ENCODE measurements at places on chromosomes 16 and 17.

- DNase-seq: no peak
Measured at GRCh38 chr16:78506367-78507193, 407.1 kb downstream of the WWOX start.

DNA sequence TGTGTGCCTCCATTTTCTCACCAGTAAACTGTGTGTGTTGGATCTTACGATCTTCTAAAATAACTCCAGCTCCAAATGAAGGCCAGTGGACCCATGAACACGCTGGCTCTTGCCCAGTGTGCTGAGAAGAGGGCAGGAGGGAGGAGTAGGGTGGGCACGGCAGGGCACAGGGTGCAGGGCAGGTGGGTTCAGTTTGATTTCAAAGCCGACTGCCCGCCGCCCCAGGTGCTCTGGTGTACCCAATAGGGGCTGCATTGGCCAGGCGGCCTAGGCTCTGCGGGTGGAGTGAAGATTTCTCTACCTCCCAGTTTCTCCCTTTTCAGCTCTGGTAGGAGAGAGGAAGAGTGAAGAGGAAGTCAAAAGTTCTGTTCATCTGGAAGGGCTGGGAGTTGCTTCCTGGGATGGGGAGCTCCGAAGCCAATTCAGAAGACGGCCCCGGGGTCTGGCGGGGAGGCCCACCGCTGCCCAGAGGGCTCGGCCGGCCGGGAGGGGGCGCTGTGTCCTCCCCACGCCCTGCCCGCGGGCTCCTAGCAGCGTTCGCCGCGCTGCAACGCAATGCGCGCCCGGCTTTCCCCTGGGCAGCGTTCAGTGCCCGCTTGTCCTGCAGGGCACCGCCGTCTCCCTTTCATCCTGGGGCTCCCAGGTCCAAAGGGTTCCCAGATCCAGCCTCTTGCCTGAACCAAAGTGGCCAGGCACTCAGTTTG lies 1.1 kb upstream of the CRHR1 start:
- peak; percentile 39 for DNase-seq

- DNase-seq: no peak
Measured at GRCh38 chr17:4161192-4161966, 18.4 kb downstream of the CYB5D2 start.

DNA sequence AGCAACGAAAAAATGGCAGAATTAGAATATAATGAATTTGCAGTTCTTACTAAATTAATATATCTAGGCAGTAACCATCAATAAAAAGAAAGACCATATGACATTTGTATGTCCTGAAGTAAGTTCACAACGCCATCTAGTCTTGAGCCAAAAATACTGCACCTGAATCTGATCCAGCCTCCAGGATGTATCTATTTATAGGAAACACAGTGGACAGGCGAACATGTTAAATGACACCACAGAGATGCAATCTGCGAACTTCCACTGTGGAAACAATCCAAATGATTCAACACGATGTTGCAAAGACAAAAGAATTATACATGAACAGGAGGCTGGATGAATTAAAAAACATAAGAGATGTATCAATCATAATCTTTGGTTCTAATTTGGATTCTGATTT lies 197.6 kb downstream of the CDH13 start:
- no peak for DNase-seq

DNA sequence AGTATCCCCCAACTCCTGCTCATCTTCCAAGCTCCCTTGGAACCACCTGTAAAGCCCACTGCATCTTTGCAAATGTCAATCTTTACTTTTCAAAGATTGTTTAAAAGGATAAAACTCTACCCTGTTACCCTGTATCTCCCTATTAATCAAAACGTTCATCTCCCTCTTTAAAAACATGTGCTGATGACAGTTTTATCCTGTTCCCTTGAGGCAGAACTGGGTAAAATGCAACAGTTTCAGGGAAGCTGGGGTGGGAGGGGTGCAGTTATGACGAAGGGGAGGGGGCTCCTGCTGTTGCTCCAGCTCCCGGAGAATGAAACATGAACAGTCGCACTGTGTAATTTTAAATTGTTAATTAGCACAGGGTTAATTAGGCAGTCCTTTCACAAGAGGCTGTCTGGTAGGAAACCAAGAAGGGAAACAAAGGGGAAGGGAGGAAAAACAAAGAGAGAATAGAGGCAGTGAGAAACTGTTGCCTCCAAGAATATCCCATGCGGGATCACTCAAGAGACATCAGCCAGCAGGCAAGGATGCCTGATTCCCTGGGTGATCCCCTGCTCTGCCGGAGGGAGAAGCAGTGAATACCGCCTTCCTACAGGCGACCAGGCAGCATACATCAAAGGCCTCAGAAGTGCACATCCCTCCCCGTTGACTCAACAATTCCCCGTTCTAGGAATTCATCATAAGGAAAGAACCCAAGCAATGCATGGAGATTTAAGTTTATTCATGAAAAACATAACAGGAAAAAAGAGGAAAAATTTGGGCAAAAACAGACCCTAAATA lies 84.2 kb downstream of the ZFHX3 start:
- DNase-seq: no peak

GRCh38 chr17:35668802-35669201 lies 62.6 kb upstream of the RASL10B start:
- DNase-seq: no peak

DNA sequence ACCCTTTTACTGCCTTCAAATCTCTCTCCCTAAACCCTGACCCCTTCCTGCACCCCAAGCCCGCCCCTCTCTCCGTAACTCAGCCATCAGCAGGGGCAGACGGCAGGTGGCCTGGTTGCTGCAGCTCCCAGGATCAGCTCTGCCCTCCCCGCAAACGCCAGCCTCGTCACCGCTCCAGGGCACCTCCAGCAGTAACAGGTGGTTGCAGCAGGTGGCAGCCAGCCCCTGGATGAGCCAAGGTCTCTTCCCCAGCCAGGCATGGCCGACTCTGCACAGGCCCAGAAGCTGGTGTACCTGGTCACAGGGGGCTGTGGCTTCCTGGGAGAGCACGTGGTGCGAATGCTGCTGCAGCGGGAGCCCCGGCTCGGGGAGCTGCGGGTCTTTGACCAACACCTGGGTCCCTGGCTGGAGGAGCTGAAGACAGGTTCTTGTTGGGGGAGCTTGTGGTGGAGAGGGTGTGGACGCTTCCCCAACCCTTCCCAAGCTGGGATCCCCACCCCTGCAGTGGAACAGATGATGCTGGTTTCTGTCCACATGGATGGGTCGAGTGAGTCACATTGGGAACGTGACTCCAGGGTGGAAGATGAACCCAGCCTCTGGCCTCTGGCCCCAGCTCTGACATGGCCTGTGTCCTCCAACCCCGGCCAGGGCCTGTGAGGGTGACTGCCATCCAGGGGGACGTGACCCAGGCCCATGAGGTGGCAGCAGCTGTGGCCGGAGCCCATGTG lies 558 bp downstream of the HSD3B7 start:
- DNase-seq: no peak

- DNase-seq: peak; percentile 18
Measured at GRCh38 chr16:56603589-56603988, 4.8 kb upstream of the MT2A start.

- peak; percentile 56 for DNase-seq
Measured at GRCh38 chr17:80847496-80848230, 144.0 kb upstream of the CHMP6 start.

DNA sequence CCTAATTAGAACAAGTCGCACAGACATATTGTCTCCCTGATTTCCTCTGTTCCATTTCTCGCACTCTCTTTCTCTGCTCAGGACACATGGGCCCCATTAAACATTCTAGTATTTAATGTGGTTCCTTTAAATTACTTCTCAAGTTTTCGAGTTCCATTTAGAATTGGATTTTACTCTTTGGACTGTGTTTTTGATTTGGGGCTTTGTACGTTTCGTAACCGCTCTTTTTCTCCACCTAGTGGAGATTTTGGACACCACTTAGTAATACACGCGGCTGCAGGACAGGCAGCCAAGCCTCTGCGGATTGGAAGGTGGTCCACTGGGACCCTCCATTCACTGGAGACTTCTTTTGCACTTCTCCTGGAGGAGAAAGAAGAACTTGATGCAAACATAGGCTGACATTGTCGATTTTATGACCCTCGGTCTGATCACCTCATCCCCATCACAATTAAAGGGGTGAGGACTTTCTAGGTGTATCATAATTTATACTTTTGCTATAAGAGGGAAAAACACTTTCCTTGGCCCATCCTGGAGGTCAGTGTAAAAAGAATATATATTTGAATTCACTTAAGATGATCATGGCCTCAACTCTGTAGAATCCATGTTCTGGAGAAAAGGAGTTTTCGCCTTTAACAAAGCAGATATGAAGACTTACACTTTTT lies 85.7 kb downstream of the NOG start:
- no peak for DNase-seq
